ENCODE measurements at places on chromosomes 4 and X.

DNA sequence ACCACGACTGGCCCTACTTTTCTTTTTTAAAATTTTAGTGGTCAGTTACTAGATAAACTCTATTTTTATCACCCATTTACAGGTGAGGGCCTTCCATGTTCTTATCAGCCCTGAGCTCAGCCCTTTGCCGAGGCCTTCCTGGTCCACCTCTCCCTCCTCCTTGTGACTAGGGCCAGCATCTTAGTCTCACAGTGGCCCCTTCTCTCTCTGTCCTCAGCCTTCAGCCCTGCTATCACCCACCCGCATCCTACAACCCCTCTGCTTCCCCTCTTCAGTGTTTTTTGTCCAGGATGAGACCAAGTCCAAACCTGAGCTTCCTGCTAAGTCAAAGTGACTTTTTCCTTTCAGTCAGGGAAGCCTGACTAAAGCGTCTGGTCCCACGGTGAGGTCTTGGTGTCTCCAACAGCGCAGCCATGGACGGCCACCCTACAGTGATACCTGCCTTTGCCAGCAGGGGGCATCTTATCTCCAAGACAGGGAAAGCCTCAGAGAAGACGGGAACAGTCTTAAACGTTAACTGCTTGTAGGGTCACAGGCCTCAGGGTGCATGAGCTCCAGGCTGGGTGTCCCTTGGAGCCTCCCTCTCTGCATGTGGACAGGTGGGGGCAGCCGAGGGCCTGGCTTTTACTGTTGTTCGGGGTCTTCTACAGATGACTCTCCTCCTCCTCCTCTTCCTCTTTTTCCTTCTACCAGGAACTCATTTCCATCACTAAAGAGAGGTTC lies 11.7 kb upstream of the GAGE10 start:
- no peak for DNase-seq

DNA sequence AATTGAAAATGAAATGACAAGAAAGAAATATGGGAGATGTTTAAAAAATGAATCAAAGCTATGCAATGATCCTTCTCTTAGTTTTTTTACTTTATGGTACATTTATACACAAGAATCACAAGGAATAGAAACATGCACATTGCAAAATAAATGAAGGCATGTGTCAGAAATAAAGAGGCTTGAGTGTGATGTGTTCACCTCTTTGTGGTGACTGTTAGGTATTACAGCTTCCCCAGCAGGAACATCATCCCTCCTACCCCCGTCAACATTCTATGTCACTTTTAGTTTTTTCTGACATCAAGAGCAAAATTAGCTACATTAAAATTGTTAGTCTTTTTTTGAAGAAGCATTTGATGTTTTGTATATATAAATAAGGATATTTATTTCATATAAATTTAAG lies 214.8 kb downstream of the SLC4A4 start:
- DNase-seq = peak; percentile 6

- DNase-seq = no peak
Observed at GRCh38 chr4:2441393-2442174, 22.8 kb downstream of the CFAP99 start.

DNA sequence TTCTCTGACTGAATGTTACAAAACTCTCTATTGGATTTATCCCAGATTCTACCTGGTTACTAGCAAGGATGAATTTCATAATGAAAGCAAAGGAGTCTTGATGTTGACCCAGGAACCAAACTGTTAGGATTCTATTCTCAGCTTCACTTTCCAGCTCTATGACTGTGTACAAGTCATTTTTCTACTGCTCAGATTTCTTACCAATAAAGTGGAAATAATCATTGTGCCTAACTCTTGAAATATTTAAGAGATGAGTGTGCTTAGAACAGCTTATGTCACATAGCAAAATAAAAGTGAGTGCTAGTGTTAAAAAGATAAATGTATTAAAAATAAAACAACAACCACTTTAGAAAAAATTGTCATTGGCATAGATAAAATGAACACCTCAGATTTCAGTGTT lies 45.6 kb downstream of the EPHA5 start:
- no peak for DNase-seq

GRCh38 chr4:54484383-54484782 lies 173.4 kb upstream of the KIT start:
- no peak for DNase-seq

GRCh38 chr4:140617499-140618248 lies 48.9 kb upstream of the UCP1 start:
- DNase-seq = no peak

GRCh38 chr4:146274774-146275173 lies 60.4 kb downstream of the REELD1 start:
- DNase-seq = no peak

All from hindlimb muscle (tissue), 1 donor.